ENCODE measurements at places on chromosomes 1 and 21. TPM values are rescaled to one million over a fixed set of nuclear protein-coding genes. Genes with fewer than 3 reads are reported as not detected.

- no peak for DNase-seq
These were observed 54.5 kb upstream of the RAP1A start for GRCh38 chr1:111565079-111565478.

GRCh38 chr1:111441573-111442192, 7.4 kb downstream of the WDR77 start:
- no peak for DNase-seq

DNA sequence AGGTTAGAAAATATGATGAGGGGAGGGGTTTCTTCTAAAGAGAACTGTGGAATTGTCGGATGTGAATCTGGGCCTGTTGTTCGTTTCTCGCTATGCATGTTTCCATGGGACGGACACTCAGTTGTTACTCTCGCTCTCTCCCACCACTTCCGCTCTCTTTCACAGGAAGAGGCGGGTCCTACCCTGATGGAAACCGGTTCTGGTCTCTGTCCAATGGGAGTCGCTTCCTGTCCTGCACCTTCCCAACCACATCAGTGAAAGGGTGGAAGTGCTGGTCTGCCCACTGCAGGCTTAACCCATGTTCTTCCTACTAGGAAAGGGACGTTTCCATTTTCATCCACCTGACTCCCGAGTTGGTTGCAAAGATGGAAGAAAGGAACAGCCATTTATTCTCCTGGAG, 119.4 kb downstream of the KCNJ15 start:
- no peak for DNase-seq

GRCh38 chr1:199490769-199491527, 536.6 kb upstream of the NR5A2 start:
- DNase-seq, result no peak

- peak; percentile 53 for DNase-seq
These were observed 43.9 kb downstream of the SDC3 start for GRCh38 chr1:30864681-30865080.

DNA sequence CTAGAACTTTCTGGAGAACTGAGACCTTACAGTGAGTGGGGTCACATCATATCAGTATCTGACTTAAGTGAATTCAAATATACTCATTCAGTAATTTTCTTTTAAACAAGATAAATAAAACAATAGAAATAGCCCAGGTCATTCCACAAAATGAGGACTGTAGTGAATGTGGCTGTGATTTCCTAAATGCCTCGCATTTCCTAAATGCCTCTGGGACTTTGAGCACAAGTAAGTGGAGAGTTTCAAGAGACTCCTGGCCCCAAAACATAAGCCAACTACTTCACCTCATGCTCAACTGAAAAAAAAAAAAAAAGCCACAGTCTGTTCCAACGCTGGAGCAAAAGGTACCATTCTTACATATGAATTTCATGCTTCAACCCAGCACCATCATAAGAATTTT, 81.5 kb downstream of the ZNF281 start:
- no peak for DNase-seq

MTARC2 gene
- 28.6 TPM for total RNA-seq

Data from kidney (tissue), 22 donors.